Renal cortex interstitium (tissue), 15 donors: ENCODE measurements at places on chromosomes 12 and 14. TPM values are rescaled to one million over a fixed set of nuclear protein-coding genes. Genes with fewer than 3 reads are reported as not detected.

- DNase-seq: no peak
These were observed 614.6 kb upstream of the ATP2B1 start for GRCh38 chr12:90323217-90323616.

DNA sequence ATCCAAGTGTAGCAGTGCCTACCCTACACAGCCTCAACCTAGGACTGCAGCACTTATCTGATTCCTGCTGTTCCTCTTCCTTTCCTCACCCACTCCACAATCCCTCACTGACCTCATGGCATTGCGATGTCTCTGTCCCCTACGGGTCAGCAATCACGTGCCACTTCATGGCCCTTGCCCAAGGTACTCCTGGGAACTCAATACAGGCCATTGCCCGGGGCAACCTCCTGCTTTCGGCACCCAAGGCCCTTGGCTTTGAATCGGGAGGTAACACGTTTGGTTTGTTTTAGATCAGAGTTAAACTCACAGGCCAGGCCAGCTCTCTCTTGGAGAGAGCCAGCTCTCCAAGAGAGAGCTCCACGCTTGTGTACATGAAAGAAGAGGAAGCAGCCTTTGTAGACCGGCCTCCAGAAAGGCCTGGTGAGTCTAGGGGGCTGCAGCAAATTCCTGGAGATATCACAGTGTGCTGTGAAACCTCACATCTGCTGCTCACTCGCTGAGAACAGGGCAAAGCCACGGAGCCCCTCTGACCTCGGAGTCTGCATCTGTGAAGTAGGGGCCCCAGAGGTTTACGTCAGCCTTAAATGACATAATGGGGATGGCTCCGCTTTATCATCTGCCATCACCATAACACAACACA is 12.2 kb downstream of the CLMN start:
- no peak for DNase-seq

DNA sequence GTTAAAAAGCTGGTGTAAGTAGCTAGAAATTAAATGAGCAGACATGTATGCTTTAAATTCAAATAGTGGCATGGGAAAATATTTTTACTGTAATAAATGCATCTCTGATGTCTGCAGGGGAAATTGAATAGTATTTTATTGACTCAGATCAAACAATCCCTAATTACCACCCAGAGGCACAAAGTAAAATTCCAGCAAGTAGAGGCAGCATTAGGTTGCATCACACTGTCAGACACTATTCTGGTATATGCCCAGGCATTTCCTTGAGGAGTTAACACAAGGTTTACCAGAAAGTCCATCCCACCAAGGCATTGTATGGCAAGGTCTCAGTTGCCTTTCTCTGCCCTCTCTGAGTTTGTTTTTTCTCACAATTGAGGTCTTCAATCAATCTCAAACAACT is 201.6 kb upstream of the KITLG start:
- no peak for DNase-seq

GRCh38 chr14:57869617-57870016 is 3.7 kb upstream of the SLC35F4 start:
- DNase-seq: no peak

- DNase-seq: no peak
These were observed 768.5 kb downstream of the DIO2 start for GRCh38 chr14:79442786-79443185.

GRCh38 chr14:90567991-90568390 is 171.2 kb downstream of the CALM1 start:
- DNase-seq: no peak

DNA sequence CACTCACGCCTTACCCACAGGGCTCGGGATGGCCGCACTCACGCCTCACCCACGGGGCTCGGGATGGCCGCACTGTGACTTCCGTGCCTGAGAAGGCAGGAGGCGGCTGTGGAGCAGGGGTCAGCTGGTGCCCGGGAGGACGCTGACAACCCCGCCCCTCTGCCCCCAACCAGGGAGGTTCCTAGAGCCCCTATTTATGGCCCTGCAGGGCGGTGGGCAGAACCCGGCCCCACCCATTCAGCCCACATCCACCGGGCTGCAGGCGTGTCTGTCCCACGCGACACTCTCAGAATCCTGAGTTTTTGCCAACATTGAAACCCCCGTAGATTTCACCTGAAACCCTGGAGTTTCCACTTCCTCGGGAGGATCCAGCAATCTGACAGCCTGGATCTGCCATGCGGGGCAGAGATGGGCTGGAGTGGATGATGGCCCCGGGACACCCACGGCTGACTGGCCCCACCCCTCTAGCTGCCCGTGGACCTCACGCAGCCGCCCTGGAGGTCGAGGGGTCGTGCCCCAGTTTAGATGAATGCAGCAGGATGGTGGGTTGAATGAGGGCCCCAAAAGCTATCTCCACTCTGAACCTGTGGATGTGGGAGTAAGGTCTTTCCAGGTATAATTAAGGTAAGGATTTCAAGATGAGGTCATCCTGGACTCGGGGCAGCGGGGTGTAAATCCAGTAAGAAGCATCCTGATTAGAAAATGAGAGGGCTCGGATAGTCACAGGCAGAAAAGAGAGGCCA is 20.4 kb downstream of the GALNT9 start:
- DNase-seq: no peak

GRCh38 chr14:71597287-71597920 is 334.8 kb upstream of the RGS6 start:
- no peak for DNase-seq

DNA sequence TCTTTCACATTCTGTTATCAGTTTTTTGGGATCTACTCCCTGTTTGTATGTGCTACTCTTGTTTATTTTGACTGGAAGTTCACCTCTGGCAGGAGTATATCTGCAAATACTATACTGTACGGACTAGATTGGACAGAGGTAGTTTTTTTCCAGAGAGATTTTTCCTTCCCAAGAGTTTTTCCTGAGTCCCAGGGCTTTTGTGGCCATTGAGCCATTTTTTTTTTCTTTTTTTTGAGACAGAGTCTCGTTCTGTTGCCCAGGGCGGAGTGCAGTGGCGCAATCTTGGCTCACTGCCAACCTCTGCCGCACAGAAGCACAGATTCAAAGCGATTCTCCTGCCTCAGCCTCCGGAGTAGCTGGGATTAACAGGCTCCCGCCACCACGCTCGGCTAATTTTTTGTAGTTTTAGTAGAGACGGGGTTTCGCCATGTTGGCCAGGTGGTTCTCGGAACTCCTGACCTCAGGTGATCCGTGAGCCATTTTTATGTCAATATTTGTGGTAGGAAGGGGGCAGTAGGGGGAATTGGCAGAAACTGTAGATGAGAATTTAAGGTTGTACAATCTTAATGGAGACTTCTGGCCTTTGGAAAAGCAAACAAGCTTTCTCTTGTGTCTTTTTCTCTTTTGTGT is 19.4 kb downstream of the KTN1 start:
- no peak for DNase-seq

GRCh38 chr14:70332015-70332414 is 27.5 kb downstream of the COX16 start:
- no peak for DNase-seq

DNA sequence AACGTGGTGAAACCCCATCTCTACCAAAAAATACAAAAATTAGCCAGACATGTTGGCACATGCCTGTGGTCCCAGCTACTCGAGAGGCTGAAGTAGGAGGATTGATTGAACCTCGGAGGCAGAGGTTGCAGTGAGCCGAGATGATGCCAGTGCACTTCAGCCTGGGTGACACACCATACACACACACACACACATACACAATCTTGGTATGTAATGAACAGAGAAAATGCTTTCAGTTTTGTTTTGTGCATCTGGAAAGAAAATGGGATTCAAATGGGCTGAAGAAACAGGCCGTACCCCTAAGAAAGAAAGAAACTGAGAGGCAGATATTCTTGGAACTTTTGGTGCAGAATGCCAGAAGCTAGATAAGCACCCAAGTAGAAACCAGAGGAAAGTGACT is 107.2 kb downstream of the PDE3A start:
- DNase-seq: no peak

DNA sequence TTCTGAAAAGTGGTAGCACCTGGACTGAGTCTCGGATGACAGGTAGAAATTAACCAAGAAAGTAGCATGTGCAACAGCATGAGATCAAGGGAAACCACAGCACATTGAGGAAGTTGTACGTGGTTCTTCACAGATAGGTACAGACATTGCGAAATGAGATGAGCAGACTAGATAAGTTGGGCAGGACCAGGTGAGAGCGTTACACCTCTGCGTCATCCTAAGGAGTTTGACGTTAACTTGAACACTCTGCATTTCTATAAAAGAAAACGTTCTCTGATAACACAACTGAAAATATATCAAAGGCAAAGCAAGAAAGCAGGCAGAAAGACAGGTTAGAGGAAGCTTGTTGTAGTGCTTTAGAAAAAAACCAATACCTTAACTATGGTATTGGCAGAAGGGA is 98.5 kb upstream of the RASSF8 start:
- no peak for DNase-seq

DNA sequence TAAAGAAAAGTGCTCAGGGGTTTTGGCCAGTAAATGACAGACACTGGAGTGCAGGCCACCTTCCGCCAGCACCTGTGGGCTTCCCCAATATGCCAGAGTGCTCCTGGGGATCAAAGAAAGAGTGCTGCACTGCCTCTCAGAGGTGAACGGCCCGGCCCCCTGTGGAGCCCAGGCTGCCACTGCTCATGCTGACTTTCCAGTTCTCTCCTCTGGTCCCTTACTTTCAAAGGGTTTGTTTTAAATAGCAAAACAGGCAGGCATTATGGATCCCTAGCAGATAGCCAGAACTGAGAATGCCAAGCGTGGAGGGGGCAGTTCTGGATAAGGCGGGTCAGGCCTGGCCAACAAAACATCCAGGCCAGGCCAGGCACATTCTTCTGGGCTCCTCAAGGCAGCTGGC is 59.6 kb downstream of the MDM2 start:
- DNase-seq: no peak

- DNase-seq: no peak
These were observed 152.4 kb upstream of the FKBP4 start for GRCh38 chr12:2642176-2642892.

GRCh38 chr12:128047266-128048060 is 219.5 kb upstream of the TMEM132C start:
- no peak for DNase-seq

DNA sequence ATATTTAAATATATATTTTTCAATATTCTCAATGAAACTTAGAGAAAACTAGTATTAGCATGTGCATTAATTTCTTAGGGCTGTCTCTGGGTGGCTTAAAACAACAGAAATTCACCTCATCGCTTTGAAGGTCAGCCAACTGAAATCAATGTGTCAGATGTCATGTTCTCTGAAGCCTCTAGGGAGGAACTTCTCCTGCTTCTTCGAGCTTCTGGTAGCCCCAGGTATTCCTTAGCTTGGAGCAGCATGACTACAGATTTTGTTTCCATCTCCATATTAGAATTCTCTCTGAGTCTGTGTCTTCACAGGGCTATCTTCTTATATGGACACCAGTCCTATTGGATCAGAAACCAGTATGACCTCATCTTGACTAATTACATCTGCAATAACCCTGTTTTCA is 221.5 kb downstream of the PDZRN4 start:
- DNase-seq: no peak

DNA sequence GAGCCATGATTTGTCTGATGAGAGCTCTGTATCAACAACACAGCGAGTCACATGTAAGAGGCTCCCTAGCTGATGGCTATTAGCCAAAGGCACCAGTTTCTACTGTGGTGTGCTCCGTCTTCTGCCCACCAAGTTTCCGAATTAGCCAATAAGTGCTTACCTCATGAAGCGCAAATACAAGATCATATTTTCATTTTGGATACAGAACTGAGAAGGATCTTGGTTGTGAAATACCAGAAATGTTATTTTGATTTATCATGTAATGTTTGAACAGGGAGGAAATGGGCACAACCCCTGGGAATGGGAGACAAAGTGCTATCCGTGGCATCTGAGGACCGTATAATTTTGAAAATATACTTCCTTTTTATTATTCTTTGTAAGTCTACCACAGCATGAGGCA is 234.3 kb downstream of the DACT1 start:
- DNase-seq: no peak

- no peak for DNase-seq
These were observed 60.2 kb downstream of the RFX4 start for GRCh38 chr12:106643000-106643399.

DNA sequence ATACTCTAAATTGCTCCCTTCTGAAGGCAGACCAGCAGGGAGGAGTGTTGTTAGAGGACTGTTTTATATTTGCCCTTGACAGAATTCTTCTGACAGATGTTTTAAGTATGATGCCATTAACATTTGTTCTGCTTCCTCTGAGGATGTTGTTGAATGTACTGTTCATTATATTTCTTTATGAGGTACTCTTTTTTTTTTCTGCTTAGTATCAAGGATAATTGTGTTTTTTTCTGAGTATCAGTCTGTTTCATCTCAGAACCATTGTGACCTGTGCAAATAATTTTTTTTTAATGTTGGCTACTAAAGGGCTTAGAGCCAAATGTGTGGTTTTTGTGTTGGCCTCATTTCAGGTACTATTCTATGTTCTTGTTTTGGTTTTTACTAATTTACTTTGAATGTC is 10.6 kb downstream of the METAP2 start:
- no peak for DNase-seq

DNA sequence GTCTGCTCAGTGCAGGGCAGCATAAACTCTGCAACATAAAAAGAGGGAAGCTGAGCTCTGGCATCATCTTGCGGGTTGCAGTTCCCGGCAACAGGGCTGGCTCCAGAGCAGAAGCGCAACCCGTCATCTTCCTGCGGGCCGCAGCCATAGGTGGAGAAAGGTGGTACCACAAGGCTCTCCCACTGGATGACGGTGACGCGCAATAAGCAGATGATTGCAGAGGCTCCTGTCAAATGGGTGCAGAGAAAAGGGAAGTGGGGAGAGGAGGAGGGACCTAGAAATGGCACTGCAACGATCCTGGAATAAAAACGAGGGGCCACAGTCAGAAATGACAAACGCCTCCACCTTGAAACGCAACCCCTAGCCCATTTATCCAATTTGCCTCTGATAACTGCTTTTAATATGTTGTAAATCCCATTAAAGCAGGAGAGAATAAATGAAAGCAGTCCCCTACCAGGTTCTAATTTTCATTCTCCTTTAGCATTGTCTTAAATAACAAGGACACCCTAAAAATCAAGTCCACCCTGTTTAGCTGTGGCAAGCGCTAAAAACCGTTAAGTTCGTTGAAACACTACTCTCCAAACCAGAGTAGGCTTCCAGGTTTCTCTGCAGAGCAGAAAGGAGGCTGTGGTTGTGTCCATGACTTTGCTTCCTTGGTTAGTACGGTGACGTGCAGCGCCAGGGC is 30.9 kb upstream of the TUBA1C start:
- DNase-seq: no peak

- no peak for DNase-seq
These were observed 13.0 kb upstream of the LRRC23 start for GRCh38 chr12:6891646-6892001.

HAL gene
- polyA plus RNA-seq: 0.60 TPM

OVCH1 gene
- polyA plus RNA-seq: 0.25 TPM

TMEM120B gene
- 9.8 TPM for polyA plus RNA-seq

RPL10L gene
- polyA plus RNA-seq: not detected

DLST gene
- 122 TPM for polyA plus RNA-seq

CLEC6A gene
- 0.20 TPM for polyA plus RNA-seq

ATP6V1D gene
- 130 TPM for polyA plus RNA-seq
